NCI-H2081 treated with DMSO at 0.1 percent for 48 hours (cell line): ENCODE measurements at places on chromosomes 16 and 17.

DNA sequence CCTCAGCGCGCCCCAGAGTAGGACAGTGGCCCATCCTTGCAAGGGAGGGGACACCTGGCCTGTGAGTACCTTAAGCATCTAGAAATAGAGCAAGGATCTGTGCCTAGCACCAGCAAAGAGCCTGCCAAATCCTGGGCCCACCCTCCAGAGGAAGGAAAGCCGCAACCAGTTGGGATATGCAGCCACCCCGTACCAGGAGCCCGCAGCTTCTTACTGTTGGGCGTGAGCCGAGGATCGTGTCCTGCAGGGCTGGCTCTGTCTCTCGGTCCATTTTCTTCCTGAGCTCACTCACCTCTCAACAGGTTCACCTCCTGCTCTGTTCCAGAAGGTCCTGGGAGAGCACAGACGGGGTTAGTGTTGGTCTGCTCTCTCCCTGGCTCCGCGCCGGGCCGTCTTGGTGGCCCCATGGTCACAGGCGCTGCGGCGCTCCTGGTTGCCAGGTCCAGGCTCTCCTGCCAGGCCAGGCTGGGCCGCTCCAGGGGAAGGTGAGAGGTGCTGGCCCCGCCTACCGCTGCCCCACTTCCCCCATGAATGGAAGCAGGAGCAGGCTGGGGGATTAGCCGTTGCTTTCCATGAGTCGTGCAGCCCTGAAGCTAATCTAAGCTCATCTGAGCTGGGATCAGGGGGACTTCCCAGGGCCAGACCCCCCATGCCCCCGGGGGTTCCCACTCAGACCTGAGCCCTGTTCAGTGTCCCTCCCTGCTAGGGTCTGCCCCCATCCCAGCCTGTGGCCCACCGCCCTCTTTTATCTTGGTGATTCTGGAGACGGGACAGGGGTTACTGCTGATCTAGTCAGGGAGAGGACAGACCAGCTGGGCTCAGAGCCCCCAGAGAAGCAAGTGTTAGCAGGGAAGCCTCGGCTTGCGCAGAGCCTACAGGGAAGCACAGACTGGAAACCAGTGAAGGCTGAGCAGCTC is 12.7 kb downstream of the ENDOV start:
- DNase-seq: no peak

- no peak for DNase-seq
Observed at GRCh38 chr17:71970312-71970711, 150.5 kb upstream of the SOX9 start.

DNA sequence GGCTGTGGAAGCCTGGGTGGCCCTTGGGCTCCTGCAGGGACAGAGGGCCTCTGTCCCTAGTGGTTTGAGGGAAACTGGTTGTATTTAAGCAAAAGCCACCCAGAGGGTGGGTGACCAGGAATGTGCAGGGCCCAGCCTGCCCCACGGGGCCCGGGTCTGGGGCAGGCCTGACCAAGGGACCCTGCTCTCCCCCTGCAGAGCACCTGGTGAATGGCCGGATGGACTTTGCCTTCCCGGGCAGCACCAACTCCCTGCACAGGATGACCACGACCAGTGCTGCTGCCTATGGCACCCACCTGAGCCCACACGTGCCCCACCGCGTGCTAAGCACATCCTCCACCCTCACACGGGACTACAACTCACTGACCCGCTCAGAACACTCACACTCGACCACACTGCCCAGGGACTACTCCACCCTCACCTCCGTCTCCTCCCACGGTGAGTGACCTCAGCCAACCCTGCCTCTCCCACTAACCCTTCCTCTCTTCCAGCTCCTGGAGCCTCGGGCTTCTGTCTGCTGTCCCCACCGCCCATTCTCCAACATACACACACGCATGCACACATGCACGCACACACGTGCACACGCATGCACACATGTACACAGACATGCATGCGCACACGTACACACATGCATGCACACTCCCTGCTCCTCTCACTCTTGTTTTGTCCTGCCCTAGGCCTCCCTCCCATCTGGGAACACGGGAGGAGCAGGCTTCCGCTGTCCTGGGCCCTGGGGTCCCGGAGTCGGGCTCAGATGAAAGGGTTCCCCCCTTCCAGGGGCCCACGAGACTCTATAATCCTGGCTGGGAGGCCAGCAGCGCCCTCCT is 10.4 kb downstream of the GALK1 start:
- no peak for DNase-seq

DNA sequence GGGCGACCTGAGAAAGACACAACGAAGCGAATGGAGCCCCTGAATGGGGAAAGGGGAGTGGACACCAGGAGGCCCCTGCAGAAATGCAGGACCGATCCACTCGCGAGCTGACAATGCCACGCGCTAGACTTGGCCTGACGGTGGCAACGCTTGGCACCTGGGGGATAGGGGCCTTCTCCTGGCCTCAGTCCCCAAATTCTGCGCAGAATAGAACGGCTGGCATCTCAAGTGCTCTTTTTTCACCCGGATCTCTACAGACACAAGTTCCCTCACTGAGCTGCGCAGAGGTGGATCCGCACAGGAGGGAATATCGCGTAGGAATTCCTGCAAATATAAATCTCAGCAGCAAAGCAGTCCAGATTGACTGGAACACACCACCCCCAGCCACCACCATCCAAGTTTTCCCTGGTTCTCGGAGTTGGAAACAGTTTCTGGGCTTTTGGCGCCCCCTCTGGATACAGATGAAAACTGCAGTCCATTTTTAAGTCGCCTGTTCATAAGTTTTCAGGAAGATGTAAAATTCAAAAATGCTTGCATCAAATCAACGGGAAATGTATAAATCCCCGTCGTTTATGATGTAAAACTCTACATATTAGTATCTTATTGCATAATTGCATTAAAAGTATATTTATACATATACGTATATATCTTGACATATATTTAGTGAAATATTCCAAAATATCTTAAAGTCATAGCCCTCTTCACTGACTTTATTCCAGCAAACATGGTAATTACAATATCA is 2.3 kb upstream of the SOX9 start:
- peak; percentile 35 for DNase-seq
